ENCODE measurements at places on chromosomes 16 and 17.

GRCh38 chr17:6496640-6497441 lies 52.6 kb downstream of the PIMREG start:
- DNase-seq, result no peak

GRCh38 chr16:59164461-59164860 lies 430.3 kb upstream of the GOT2 start:
- no peak for DNase-seq

GRCh38 chr17:4342535-4342934 lies 23.9 kb downstream of the UBE2G1 start:
- no peak for DNase-seq

- no peak for DNase-seq
Observed at GRCh38 chr16:56874800-56875199, 9.8 kb downstream of the SLC12A3 start.

- no peak for DNase-seq
Observed at GRCh38 chr16:10552998-10553491, 27.4 kb downstream of the EMP2 start.

GRCh38 chr17:44024853-44025252 lies 10.1 kb upstream of the TMEM101 start:
- no peak for DNase-seq

- no peak for DNase-seq
Observed at GRCh38 chr16:46871597-46871996, 12.6 kb upstream of the GPT2 start.

DNA sequence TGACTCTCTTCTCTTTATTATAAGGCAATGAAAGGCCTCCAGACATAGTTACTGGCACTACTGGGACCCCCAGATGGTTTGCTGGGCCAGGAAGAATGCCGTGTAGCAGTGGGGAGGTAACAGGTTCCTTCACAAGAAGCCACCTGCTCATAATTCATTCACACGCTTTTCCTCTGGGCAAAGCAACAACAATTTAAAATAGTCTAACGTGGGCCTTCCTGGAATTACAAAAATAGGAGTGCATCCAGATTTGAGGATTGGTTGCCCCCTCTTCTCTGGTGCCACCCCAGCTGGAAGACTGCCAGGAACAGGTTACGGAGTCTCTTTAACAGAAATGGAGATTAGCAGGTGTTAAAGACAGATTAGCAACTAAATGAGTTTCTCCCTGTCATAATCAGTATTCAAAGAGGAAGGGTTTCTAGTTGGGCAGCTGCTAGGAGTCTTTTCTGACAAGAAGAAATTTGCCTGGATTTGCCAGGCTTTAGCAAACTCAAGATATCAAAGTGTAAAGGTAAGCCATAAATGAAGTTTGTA lies 409.6 kb downstream of the NPIPA8 start:
- no peak for DNase-seq

DNA sequence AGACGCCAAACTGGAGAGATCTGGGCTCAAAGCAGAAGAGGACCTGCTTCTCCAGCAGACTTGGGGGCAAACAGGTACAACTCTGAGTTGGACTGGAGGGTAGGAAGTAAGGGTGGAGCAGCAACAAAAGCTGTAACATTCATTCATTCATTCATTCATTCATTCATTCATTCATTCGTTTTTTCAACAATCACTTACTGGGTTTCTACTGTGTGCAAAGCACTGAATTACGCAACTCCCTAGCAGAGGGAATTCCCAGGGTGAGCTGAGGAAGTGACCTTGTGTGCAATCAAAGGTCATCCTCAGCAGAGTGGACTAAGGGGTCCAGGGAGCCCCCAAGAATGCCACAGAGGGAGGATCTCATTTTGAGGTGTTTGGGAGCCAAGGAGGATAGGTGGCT lies 231.1 kb upstream of the SDK2 start:
- DNase-seq, result no peak

DNA sequence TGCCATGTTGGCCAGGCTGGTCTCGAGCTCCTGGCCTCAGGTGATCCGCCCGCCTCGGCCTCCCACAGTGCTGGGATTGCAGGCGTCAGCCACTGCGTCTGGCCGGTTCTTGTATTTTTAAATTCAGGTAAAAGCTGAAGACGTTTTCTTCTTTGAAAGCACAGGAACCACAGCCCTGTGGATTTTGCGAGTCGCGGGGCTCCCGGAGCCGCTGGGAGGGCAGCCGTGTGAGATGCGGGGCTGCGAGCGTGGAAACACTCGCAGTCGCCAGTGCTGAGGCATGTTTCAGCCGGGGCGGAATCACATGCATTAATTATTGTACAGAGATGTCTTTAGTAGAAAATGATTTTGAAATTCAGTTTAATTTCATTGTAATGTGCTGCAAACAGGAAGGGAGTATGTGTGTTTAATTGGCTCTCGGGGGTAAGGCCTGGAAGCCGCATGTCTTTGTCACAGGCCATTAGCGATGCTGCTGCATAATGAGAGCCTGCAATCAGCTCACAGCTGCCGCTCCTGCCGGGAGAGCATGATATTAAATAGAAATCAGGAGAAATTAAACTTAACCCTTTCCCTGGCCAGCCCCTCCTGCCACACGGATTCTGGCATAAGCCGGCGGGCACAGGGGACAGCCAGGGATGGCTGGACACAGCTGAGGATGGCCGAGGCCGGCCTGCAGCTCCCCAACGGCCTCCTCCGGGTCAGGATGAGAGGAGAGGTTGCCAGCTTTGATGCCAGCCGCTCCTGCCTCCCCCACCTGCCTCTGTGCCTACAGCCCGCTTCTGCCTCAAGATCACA lies 35.4 kb upstream of the CDH15 start:
- DNase-seq, result no peak
